ENCODE measurements at places on chromosomes 1 and 21. TPM values are rescaled to one million over a fixed set of nuclear protein-coding genes. Genes with fewer than 3 reads are reported as not detected.
A peak's percentile ranks its signal among the peaks of the same experiment; 100 is the strongest.

- no peak for DNase-seq
Observed at GRCh38 chr1:173337126-173337525, 130.0 kb upstream of the TNFSF4 start.

GRCh38 chr21:42560517-42561179, 47.0 kb downstream of the SLC37A1 start:
- DNase-seq, result no peak

The RPE65 gene
- 0.10 TPM for total RNA-seq

DNA sequence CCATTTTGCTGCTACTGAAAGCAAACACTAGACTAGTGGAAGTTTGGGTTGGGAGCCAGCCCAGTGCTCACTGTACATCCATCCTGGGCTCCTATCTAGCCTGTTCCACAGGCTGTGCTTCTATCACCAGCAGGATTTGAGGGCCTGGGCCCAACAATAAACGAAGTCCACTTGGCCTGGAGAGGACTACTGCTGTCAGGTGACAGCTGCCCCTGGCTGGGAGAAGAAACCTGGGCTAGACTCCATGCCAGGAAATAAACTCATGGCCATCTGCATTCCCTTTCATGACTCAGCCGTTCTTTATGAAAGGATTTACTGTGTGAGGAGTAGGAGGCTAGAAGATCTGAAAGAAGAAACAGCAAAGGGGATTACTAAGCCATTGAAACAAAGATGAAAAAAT, 35.5 kb downstream of the COLGALT2 start:
- no peak for DNase-seq

The ADCY10 gene
- total RNA-seq, result 0.20 TPM

DNA sequence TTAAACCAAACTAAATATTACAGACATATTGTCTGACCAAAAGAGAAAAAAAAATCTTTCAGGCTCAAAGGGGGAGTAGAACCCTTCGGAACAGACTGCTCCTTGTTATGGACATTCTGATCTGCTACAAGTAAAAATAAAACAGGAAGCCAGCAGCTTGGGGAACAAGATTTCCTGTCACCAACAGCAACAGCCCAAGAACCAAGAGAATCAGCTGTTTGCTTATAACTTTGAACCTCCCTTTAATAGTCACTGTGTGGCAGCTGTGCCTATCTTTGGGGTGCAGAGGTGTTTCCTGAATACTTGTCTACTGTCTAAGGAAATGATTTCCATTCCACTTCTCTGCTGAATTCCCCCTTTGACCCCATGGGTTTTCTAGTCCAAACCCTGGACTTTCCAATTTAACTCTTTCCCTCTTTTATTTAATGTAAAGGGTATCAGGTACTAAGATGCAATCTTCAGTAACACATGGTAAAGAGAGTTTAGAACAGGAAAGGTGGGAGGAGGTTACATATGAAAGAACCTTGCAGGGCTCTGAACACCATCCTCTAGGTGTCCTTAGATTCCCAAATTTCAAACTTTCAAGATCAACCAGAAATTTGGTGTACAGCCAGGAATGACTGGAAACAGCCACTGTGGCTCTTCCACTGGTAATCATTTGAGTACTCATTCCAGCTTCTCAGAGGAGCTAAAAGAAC, 38.6 kb downstream of the GPR3 start:
- DNase-seq, result peak; percentile 18

DNA sequence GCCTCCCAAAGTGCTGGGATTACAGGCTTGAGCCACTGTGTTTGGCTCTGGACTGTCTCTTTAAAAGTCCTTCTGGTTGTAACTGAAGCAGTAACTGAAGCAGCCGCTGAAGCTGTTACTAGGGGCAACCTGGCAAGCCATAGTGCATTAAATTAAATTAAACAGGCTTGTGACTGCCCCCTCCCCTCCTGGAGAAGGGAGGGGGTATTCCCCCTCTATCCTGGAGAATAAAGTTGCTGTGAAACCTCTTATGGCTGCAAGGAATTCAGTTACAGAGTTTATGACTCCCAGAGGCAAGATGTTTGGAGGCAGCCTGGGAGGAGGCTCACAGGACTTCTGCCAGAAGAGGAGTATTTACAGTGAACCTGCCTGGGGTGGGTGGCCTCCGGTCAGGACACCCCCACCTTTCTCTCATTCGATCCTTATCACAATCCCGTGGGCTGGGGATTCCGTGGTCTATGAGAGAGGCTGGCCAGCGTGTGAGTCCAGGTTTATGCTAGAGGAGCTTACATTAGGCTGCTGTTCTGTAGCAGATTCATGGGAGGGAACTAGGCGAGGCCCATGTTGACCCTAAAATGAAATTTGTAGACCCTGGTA, 8.3 kb downstream of the TTC22 start:
- peak; percentile 44 for DNase-seq

GRCh38 chr1:174572771-174573170, 125.0 kb downstream of the GPR52 start:
- no peak for DNase-seq

The OR2T35 gene
- total RNA-seq, result not detected

All from skin of body (tissue), 3 donors.